NCI-H1694 treated with DMSO at 0.1 percent for 48 hours (cell line): ENCODE measurements at places on chromosomes 1 and 21.

DNA sequence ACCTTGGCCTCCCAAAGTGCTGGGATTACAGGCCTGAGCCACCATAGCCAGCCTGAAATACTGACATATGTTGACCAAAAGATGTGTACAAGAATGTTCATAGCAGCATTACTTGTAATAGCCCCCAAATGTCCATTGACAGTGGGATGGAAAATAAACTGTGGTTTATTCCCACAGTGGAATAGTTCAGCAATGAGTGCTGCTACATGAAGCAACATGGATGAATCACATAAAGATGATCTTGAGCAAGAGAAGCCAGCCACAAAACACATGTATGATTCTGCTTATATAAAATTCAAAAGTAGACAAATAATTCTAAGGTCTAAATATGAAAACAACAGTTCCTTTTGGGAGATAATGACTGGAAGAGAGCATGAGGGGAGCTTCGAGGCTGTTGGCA, 9.1 kb upstream of the CREG1 start:
- DNase-seq: no peak

DNA sequence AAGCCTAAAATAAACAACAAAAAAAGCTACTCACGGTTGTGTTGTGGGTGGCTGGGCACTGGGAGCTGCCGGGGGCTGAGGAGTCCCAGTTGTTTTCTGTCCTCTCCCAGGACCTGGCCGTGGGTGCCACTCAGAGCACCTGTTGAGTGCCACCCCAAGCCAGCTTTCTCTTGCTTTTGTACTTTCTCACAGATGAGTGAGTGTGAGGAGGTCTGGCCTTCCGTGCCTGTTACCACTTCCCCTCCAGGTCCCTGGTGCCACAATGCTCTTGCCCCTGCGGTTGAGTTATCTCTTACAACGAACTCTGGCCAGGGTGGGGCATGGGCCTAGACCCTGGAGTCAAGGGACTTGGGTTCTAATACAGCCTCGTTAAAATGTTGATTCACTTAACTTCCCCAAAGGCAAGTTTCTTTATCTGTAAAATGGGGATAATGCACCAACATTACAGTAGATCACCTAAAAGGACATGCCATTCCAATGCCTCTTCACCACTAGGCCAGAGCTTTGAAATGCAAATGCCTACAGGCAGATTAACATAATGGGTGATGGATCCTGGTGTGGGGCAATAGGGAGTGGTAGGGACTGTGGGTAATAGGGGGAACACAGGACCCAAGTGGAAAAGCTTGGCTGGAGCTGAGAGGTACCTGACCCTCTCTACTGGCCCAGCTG, at the start of gene CNR2:
TSS of gene CNR2 (minus strand) at position 151 of the 669 bp plus-strand sequence. CDS start 37,745 bp downstream, outside the sequence.
- no peak for DNase-seq

DNA sequence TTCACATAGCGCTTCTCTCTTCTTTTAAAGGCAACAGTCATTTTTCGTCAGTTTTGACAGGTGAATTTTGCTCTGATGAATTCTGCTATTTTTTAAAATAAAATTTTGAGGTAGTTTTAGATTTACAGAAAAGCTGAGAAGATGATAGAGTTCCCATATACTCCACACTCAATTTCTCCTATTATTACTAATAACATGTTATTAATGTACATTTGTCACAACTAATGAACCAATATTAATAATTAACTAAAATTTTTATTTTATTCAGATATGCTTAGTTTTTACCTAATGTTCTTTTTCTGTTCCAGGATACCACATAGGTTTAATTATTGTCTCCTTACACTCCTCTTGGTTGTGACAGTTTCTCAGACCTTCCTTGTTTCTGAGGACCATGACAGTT, 197.0 kb downstream of the ZC3H11B start:
- no peak for DNase-seq

DNA sequence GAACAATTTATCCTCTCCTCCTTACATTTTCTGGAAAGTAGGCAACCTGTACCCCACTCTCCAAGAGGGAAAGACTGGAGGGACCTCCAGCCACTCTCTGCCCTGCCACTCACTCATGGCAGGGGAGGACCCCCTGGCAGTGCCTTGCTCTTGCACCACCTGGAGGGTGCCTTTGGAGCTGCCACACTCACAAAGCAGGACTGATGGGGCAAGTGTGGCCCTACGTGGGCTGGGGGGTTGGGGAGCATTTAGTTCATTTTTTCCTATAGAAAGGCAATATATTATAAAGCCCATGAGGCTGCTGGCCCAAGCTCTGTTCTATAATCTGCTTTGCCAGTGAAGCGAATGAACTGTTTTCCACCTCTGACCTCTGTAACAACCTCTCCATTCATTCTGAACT, 50.3 kb downstream of the GPR161 start:
- no peak for DNase-seq

GRCh38 chr1:27307874-27308598, 13.9 kb upstream of the TMEM222 start:
- no peak for DNase-seq

- no peak for DNase-seq
Measured at GRCh38 chr1:65371544-65371943, 48.9 kb upstream of the LEPR start.

- no peak for DNase-seq
Measured at GRCh38 chr1:40784141-40784770, 669 bp downstream of the KCNQ4 start.

GRCh38 chr1:74422421-74423292, 89.8 kb downstream of the LRRC53 start:
- DNase-seq: no peak

- no peak for DNase-seq
Measured at GRCh38 chr1:87916965-87917364, 588.3 kb downstream of the LMO4 start.

GRCh38 chr1:24021403-24022266, 41.5 kb upstream of the SRSF10 start:
- DNase-seq: no peak

- no peak for DNase-seq
Measured at GRCh38 chr1:55636696-55637095, 421.5 kb upstream of the USP24 start.

GRCh38 chr1:62181532-62181931, 13.1 kb upstream of the L1TD1 start:
- DNase-seq: peak; percentile 19

GRCh38 chr1:165456114-165456513, 11.2 kb upstream of the RXRG start:
- DNase-seq: no peak

DNA sequence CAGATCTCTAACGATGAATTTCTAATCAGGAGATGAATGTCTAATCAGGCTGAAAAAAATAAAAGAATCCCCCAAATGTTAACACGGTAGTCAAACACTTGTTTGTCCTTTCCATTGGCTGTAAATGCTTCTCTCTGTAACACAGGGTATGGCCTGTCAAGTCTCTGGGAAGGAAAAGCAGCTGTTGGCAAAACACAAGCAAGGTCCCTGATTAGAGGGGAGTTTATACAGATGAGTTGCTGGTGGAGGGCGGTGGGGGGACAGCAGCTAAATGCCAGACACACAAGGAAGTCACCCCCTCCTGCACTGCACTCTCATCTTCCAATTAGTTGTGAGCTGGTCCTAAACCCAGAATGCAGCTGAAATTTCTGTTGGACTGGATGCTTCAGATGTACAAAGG, 51.0 kb downstream of the PGBD5 start:
- no peak for DNase-seq

- DNase-seq: no peak
Measured at GRCh38 chr1:58896246-58897183, 112.7 kb upstream of the JUN start.

GRCh38 chr1:157335056-157335455, 196.9 kb upstream of the ETV3 start:
- no peak for DNase-seq

DNA sequence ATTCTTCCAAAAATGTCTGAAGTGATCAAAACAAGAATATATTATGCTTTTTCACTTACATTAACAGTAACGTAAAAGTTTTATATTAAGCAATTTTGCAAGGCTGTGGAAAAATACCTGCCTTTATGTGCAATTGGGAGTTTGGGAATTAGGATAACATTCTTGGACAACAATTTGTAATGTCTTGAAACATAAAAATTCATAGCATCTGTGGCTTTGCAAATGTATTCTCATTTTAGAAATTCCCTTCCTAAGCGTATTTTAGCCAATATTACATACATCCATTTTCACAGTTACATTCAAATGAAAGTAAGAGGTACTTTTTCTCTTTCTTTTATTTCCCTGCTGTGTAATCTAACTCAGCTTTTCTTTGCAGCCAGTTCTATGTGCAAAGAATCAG, 13.4 kb upstream of the CFH start:
- DNase-seq: no peak

GRCh38 chr1:226510453-226510852, 38.1 kb upstream of the STUM start:
- peak; percentile 35 for DNase-seq

DNA sequence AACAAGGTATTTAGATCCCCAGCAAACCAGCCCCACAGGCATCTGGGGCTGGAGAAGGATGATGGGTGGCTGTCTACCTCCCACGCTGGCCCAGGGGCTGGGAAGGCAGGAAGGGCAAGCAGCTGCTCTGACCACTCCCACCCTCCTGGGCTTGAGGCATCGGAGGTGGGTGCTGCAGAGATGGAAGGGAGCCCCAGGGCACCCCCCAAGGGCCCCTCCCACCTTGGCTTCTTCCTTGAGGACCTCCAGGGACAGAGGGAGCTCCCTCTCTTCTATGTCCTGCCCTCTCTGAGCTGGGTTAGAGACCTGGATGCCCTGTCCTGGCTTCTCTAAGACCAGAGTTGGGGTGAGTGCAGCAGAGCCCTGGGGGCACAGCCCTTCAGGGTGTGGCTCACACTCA, 3.1 kb downstream of the CD52 start:
- no peak for DNase-seq

DNA sequence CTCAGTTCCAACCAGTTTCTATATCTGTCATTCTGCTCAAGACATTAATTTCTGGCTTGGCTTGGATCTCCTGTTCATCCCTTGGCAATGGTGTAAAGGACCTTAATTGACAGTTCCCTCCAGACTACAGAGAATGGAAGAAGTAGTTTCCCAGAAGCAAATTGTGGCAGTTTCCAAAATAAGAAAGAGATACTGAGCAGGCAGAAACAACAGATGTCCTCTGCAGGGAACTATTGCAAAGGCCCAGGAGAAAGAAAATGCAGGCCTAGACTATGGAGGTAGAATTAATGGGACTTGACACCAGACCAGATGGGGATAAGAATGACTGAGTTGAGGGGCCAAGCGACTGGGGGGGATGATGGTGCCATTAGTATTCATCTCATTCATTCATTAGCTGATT, 6.1 kb upstream of the AK2 start:
- no peak for DNase-seq

GRCh38 chr1:52727956-52728656, 1.9 kb downstream of the ZYG11B start:
- DNase-seq: no peak

- no peak for DNase-seq
Measured at GRCh38 chr1:11746092-11746491, 10.2 kb downstream of the AGTRAP start.

GRCh38 chr1:87243573-87243972, 85.1 kb upstream of the LMO4 start:
- no peak for DNase-seq

DNA sequence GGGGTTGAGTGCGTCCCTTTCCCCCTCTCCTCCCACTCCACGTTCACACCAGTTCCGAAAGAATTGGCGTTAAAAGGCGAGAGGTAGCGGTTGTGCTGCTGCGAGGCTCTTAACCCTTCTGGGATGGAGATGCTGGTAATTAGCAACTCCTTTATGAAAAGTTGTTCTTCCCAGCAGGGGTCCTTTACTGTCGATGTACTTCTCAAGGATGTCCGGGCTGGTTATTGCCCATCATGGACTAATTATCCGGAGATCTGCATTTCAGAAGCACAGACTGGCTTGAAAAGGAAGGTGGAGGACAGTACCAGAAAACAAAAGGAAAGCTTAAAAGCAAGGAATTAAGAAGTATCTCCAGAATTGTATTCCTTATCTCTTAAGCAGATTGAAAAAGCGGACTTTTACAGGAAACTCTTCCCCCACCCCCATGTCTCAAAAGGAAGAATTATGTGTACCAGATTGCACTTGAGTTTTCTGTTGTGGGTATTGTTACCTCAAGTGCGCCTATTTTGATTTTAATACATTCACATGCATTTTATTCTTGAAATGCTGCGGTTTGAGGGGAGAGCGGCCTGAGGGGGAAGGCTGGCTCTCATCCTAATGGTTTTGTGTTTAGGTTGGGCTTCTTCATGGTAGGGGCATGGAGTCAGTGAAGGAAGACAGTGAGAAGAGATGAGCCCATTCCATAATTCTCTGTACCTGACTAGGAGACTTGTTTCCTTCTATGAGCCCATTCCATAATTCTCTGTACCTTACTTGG, 1.5 kb downstream of the AK4 start:
- peak; percentile 19 for DNase-seq

DNA sequence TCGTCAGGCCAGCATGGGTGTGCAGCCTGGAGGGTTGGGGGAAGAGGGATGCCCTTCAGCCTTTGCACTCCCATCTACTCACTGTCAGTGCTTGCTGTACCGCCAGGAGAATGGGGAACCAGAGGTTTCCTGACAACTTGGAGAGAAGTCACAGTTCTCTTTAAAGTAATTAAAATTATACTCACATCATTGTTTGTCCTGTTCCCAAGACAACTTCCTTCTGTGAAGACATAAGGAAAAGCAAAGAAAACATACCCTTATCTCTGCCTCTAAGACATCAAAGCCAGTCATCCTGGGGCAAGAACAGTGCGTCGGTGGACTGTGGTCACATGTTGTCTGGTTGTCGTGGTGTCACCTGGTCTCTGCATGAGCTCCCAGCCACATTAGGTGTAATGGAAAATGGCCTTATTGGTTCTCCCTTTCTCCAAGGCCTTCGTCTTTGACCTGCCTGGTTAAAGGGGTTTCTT, 17.6 kb downstream of the TRAF5 start:
- no peak for DNase-seq

- no peak for DNase-seq
Measured at GRCh38 chr1:58855274-58856165, 71.7 kb upstream of the JUN start.

DNA sequence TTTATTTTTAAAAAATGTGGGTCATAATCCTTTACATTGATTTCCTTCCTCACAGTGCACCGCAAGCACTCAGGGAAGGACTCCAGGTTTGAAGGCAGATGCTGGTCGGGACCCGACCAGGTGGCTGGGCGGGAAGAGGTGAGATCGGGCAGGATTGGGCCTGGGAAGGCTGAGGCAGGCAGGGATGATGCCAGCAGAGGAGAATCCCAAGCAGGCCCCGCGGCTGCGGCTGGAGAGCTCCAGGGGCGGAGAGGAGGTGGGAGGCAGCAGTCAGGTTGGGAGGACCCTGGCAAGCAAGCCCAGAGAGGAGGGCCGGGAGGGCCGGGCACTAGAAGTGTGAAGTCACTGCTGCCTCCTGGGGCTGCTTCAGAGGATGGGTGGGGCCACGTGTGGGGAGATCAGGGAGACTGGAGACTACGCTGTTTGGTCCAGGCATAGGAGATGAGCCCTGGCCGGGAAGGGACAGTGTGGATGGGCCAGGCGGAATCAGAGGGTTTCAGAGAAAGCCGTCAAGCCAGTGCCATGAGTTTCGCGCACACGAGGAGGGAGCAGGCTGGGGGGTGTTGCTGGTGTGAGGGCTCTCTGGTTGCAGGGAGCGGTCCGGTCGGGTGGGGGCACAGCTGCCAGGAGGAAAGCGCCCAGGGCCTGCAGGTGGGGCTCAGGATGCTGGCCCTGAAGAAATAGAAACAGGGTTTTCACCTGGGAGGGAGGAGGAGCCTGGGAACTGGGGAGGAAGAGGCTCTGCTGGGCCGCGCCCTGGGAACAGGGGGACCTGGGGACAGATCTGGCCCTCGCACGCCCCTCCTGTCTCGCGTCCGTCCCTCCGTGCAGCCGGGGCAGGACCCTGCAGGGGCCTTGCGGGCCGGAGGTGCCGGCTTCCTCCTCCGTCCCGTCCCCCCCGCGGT, 888 bp upstream of the COL18A1 start:
- DNase-seq: no peak

- no peak for DNase-seq
Measured at GRCh38 chr1:166693673-166694297, 145.5 kb upstream of the POGK start.
